ENCODE measurements at places on chromosomes 2 and 18.

DNA sequence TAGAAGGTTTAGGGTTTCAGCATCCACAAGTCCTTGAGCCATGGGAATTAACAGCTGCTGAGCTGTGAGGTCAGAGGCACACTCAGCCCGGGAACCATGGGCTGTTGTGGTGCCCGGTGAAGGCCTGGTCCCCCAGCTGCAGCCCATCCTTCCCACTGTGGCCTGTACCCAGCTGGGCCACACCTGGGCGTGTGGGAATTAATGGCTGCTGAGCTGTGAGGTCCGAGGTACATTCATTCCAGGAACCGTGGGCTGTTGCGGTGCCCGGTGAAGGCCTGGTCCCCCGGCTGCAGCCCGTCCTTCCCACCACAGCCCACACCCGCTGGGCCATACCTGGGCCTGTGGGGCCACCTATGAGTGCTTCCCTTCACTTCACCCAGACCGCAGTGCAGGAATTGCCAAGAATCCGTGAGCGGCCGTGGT, 25.2 kb downstream of the TMEM18 start:
- no peak for DNase-seq

DNA sequence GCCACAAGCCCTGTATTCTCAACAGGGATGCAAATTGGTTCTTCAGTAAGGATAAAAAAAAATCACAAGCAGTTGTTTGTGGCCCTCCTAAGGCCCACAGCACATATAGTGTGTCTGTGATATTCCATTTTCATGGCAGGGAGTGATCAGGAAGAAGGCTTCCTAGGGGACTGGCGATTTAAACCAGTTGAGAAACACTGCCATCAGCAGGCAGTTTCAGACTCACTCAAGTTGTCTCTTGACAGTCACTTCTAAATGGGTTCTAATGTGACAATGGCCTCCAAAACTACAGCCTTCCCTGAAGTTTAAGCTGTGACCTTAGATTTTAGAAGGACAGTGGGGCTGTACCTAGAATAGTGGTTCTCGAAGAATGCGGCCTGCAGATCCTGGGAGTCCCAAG, 6.0 kb downstream of the CIAO1 start:
- DNase-seq, result no peak

DNA sequence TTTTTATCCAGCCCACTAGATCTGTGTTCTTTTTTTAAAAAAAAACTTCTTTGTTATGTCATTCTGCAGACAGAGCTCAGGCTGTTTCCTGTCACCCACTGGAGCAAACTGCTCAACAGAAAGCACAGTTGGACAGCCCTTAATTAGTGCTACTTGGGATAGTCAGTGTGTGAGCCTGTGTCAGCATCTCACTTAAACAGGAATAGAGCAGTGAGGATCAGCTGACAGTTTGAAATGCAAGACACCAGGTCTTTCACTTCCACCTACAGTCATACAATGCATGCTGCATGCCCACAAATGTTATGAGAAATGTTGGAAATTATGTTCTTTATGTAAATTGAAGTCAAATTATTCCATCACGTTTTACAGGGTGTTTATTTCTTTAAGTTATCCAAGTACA, 174.9 kb downstream of the NR4A2 start:
- DNase-seq, result no peak

- no peak for DNase-seq
These were observed 10.6 kb upstream of the SNTG2 start for GRCh38 chr2:939936-940601.

GRCh38 chr18:79746730-79747129, 51.0 kb upstream of the KCNG2 start:
- DNase-seq, result no peak

- no peak for DNase-seq
These were observed 126.3 kb upstream of the OSR1 start for GRCh38 chr2:19484736-19485135.

DNA sequence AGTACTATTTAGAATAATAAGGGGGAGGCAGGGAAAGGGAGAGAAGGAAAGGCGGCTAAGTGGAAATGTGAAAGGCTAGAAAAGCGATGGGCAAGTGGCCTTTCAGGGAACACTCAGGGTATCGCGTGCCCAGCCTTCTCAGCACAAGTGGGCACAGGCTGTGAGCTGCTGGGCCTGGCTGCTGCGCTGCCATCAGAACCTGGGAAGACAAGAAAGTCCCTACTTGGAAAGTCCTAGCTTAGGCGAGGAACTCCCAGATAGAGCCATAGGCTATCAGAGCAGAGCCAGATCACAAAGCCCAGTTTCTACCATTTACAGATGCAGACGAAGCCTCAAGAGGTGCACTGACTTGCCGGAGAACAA, 9.8 kb upstream of the FZD7 start:
- DNase-seq, result no peak

- no peak for DNase-seq
These were observed 90.2 kb downstream of the PARD3B start for GRCh38 chr2:204635478-204635877.

DNA sequence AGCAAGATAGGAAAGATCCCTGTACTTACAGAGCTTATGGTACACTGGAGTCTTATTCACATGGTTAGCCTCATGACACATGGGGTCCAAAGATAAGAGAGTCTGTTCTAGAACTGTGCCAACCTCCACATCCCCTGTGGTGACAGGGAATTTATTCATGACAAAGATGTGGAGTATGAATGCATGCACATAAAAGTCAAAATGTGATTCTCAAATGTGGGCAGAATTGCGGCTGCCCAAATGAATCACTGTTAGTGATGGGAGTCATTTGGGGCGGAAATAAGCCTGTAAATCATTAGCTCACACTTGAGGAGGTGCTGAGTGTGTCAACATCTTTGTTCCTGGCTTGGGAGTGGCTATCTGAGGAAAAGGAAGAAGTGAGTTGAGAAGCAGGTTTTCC, 560.6 kb downstream of the SLC4A3 start:
- no peak for DNase-seq

DNA sequence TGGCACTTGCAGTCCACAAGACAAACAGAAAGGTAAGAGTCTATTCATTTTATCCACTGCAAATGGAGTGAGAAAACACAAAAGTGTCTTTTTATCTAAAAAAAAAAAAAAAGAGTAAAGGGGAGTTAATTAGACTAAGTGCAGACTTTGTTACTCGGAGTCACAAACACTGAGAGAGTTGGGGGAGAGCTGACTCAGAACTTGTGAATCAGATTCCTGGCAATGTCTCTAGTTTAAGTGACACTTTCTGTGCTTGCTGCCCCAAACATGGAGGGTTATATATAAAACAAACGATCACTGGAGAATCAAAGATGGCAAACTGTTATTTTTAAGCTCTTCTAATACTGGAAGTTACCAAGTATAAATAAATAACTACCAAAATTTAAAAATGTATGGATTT, 505.8 kb upstream of the NRP2 start:
- no peak for DNase-seq

- DNase-seq, result peak; percentile 13
These were observed 25.1 kb upstream of the ARHGAP25 start for GRCh38 chr2:68709421-68709911.

GRCh38 chr2:120904379-120904778, 168.7 kb downstream of the GLI2 start:
- no peak for DNase-seq

Data from NCI-H2029 treated with DMSO at 0.1 percent for 48 hours (cell line).